Urinary bladder (tissue), 4 donors: ENCODE measurements at places on chromosomes 2 and 18. TPM values are rescaled to one million over a fixed set of nuclear protein-coding genes. Genes with fewer than 3 reads are reported as not detected.

GRCh38 chr2:195548198-195548940 lies 108.7 kb upstream of the SLC39A10 start:
- DNase-seq: no peak

DNA sequence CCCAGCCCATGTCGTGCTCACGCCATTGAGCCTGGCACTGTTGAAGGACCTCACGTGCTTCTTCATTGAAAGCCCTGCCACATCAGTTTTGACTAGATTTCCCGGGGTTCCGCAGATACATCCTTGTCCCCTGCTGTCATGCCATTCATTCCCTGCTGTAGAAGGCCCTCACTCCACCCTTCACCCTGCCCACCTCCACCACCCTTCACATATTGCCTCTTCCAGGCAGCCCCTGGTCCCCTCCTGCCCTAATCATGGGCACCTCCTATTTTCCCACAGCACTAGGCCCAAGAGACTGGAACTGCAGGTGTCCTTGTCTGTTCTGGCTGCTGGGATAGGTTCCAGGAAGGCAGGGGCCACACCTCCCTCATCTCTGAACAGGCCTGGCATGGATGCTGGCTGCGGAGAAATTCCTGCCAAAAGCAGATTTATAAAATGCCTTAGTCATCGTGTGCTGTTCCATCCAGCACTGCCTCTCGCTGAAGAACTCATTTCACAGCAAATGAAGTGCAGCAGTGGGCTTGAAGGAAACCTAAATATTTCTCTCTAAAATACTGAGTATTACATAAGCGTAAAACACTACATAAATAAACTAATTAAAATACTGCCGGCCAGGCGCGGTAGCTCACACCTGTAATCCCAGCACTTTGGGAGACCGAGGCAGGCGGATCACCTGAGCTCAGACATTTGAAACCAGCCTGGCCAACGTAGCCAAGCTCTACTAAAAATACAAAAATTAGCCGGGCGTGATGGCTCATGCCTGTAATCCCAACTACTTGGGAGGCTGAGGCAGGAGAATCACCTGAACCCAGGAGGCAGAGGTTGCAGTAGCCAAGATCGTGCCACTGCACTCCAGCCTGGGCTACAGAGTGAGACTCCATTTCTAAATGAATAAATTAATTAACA lies 38.4 kb downstream of the EIF4E2 start:
- no peak for DNase-seq

GRCh38 chr2:26582890-26583289 lies 58.3 kb downstream of the CIB4 start:
- DNase-seq: no peak

- DNase-seq: no peak
These were observed 272.0 kb upstream of the KYNU start for GRCh38 chr2:142605421-142605820.

GRCh38 chr2:8987410-8987809 lies 16.1 kb downstream of the MBOAT2 start:
- DNase-seq: no peak

GRCh38 chr2:165294912-165295311 lies 55.7 kb downstream of the SCN2A start:
- no peak for DNase-seq

DNA sequence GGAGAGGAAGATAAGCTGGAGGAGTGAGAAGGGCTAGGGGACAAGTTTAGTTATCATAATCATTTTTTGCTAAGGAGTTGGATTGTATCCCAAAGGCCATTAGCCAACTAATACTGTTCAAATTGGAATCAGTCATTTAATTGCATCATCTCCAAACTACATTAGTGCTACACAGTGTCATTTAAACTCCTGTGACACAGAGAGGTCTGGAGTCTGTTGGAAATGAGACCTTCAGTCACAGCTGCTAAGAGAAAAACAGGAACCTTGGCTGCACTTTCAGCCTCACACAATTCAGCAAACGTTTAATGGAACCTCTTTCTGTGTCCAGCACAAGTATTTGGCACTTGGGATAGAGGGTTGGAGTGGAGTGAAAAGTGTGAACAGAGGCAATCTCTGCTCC lies 175.5 kb upstream of the MGAT5 start:
- DNase-seq: no peak

GRCh38 chr2:178088774-178089270 lies 16.2 kb upstream of the PDE11A start:
- DNase-seq: no peak

DNA sequence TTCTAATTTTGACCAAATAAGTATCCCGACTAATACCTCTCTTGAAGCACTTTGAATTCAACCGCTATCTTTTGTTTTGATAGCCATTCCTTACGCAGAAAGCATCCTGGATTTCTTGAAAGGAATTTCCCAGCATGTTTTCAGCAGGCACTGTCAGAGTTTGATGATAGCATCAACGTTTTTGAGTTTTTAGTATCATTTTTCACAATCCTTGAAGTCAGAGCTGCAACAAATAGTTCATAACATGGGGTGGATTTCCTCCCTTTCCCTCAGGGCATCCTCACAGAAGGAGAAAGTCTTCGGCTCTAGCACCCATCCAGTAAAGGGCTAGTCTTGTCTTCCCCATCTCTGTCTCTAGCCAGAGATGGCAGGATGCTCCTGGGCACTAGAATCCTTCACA lies 46.2 kb downstream of the ANKRD44 start:
- no peak for DNase-seq

DNA sequence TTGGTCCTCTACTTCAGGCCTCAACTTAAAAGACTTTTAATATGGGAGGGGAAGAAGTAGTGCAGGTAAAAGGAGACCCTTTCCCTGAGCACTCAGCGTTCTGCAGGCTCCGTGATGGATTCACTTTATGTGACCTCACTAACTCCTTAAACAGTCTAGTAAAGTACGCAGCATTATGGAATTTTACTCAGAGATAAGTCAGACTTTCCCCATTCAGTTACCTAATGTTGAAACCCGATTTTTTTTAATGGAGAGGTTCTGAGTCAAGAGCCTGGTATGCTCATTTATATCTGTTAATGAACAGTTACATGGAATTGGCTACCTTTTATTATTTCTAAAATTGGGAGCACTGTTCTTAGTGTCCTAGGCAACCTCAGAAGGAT lies 34.1 kb downstream of the RASGRP3 start:
- DNase-seq: no peak

GRCh38 chr2:134669731-134670669 lies 48.8 kb downstream of the TMEM163 start:
- DNase-seq: no peak

DNA sequence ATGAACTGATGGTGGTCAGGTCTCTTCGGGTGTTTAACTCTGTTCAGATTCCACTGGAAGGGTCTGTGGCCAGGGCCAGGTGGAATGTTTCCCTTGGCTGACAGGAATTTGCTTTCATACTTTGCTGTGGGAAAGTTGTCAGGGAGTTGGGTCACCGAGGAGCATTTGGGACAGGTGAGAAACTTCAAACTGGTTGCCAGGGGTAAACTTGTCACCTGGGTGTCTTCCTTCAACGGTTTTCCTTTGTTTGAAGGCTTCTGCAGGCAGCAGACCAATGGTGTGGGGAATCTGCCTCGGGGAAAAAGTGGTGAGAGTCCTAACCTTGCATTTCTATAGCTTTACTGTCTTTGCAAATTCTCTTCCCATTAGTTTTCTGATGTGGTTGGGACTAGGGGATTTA lies 92.2 kb downstream of the TGFA start:
- no peak for DNase-seq

- DNase-seq: no peak
These were observed 226.4 kb upstream of the SALL3 start for GRCh38 chr18:78753240-78753639.

GRCh38 chr18:79332646-79333045 lies 63.1 kb upstream of the NFATC1 start:
- DNase-seq: no peak

DNA sequence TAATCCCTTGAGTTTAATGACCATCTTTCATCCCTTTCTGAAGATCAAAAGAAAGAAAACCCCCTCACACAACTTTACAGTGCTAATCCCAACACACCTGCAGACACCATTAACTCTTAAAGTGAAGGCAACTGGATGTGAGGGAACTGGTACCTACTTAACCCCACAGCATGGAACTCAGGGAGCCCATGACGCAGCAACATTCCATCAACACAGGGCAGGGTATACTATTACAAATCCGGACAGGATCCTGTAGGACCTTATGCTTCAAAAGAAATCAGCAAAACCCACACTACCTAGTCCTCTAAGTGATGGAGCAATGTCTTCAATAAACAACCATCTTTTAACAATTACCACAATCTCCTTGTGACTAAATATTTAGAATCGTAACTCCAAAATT lies 78.6 kb downstream of the FARSB start:
- DNase-seq: no peak

DNA sequence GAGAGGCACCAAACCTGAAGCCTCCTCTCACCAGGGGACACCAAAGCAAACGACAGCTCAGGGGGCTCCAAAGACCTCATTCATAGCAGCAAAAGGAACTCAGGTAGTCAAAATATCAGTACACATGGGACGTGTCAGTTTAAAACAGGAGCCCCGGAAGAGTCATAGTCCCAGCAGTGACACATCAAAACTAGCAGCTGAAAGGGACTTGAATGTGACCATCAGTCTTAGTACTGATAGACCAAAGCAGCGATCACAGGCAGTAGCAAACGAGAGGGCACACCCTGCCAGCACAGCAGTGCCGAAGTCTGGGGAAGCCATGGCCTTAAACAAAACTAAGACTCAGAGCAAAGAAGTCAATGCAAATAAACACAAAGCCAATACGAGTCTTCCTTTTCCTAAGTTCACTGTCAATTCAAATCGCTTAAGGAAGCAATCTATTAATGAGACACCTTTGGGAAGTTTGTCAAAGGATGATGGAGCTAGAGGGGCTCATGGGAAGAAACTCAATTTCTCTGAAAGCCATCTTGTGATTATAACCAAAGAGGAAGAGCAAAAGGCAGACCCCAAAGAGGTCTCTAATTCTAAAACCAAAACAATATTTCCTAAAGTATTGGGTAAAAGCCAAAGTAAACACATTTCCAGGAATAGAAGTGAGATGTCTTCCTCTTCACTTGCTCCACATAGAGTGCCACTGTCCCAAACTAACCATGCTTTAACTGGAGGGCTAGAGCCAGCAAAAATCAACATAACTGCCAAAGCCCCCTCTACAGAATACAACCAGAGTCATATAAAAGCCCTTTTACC lies 1.2 kb downstream of the GALNT5 start:
- DNase-seq: no peak

GRCh38 chr2:136436936-136437335 lies 319.0 kb upstream of the CXCR4 start:
- no peak for DNase-seq

DNA sequence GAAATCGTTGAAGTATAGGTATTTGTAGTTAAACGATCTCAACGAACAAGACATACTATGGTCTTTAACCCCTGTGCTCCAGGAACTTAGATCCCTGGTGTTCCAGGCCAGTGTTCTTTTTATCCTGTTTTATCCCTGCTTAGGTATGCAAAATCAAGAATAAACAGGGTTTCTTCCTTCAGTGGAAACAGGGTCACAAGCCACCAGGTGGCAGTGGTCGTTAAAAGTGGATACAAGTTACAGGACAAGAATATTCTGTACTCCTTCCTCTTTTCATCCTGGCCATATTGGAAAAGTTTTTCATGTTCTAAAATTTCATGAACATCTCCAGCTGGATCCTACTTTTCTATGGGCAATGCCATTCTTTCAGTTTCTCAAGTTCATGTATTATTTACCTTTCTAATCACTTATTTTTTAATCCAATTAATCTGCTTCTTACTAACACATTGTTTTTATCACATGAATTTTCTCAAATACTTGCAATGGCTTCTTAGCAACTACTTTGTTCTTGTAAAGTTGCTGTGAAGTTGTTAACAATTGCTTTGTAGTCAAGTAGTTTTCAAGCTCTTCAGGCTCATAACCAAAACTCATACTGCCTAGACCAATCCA lies 16.4 kb upstream of the HNMT start:
- DNase-seq: no peak

- no peak for DNase-seq
These were observed 405.0 kb upstream of the SLC39A10 start for GRCh38 chr2:195252018-195252417.

DNA sequence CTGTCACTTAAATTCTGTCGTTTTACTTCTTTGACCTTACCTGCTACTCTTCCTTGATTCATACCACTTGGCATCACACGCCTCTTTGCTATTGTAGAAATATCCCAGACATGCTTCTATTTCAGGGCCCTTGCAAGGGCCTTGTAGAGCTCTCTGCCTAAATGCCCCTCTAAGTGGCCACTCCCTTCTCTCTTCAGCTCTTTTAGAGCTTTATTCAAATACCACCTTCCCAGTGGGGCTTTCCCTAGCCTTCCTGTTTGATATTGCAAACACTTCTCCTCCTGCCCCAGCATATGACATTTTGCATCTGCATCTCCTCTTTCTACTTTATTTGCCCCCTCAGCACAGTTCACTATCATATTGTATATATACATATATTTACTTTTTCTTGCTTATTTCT lies 54.0 kb downstream of the PELI1 start:
- no peak for DNase-seq

DNA sequence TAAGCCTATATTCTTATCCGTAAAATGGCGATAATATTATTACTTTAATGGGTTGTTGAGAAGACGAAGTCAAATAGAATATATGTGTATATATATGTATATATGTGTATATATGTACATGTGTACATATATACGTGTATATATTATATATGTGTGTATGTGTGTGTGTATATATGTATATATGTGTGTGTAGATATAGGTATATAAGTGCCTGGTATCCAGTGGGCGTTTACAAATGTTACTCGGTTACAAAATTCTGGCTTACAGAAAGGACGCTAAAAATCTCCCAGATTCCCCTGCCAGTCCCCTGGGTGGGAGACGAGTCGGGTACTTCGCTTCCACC lies 295 bp upstream of the MTX2 start:
- no peak for DNase-seq

GRCh38 chr2:55099878-55100820 lies 49.9 kb upstream of the RTN4 start:
- DNase-seq: no peak

DNA sequence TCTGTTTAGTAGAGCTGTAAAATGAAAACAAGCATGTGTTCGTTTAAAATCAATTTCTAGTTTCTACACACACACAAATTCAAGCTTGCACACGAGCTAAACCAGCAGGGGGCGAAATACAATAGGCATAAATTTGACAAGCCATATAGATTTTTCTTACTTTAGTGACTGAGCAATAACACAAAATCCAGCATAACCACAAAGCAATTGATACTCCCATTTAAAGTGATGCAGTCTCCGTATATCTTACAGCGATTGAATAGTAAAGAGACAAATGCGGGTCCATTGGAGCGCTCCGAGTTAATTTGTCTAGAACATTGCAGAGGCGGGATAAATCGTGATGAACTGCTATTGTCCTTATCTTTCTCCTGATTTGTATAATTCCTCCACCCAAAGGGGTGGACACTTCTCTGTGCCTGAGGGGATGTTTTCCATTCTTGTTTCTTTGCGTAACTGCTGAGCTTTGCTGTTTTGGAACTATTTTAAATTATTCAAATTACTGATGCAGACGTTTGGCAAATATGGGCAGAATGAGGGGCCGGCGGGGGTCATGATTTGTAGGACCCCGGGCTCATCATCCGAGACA lies 1.2 kb upstream of the AFTPH start:
- DNase-seq: peak; percentile 76

Gene RAB17
- total RNA-seq: 1.7 TPM

Gene ANKRD53
- total RNA-seq: 1.8 TPM

Gene ALK
- total RNA-seq: 1.0 TPM

Gene FOSL2
- 40.9 TPM for total RNA-seq

Gene REG3G
- total RNA-seq: not detected

Gene MC2R
- not detected for total RNA-seq

Gene LIMS2
- 18.7 TPM for total RNA-seq

Gene UGT1A3
- total RNA-seq: 1.2 TPM
